ENCODE measurements at places on chromosomes 13 and 19.

- no peak for DNase-seq
Observed at GRCh38 chr13:41408121-41408520, 49.2 kb upstream of the RGCC start.

DNA sequence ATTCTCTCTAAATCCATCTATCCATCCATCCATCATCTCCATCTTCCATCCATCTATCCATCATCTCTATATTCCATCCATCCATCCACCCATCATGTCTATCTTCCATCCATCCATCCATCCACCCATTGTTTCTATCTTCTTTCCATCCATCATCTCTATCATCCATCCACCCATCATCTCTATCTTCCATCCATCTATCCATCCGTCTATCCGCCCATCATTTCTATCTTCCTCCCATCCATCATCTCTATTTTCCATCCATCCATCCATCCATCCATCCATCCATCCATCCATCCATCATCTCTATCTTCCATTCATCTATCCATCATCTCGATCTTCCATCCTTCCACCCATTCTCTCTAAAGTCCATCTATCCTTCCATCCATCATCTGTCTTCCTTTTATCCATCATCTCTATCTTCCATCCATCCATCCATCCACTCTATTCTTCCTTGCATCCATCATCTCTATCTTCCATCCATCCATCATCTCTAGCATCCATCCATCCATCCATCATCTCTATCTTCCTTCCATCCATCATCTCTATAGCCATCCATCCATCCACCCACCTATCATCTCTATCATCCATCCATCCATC lies 34.7 kb downstream of the NWD1 start:
- no peak for DNase-seq

DNA sequence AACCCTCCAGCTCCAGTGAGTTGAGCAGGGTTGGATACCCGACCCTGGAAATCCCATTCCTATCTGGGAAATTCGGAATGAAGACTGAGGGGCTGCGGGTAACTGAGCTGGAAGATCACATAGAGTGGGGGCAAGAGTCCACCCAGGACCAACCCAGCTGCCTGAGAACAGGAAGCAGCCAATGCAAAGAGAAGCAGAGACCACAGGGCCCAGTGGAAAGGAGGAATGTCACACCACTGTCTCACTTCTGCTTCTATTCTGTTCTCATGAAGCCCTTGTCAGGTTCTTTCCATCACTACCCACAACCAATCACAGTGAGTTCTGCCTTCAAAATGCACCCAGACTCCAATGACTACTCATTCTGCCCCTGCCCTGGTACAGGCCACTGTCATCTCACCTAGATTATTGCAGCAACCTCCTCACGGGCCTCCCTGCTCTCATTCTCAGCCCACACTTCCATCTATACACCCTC lies 15.3 kb downstream of the DYRK1B start:
- DNase-seq, result no peak

DNA sequence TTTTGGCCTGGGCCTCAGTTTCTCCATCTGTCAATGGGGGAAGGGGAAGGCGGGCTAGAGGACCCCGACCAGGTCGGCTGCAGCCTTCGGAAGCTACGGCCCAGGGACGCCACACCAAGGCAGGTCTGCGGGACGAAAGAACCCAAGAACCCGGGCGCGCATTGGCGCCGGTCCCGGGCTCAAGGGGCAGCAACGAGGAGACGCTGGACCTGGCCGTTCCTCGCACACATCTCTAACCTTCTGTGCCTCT lies 739 bp upstream of the ILF3 start:
- no peak for DNase-seq

- peak; percentile 63 for DNase-seq
Observed at GRCh38 chr19:30870876-30871275, 478.4 kb downstream of the TSHZ3 start.

DNA sequence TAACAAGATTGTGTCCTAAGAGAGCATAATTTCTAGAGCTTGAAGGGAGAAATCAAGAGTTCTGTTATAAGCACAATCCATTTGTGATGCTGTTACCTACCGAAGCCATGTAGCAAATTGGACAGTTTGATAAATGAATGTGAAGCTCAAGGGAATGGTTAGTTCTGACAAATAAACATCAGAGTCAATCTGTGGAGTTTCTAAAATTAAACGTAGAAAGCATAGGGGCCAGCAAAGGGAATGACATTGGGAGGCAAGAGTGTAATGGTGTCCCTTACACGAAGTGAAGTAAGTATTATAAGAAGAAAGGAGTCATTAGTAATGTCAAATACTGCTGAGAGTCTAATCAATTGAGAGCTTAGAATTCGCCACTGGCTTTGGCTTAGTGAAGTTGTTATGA lies 200.2 kb upstream of the SLITRK1 start:
- no peak for DNase-seq

DNA sequence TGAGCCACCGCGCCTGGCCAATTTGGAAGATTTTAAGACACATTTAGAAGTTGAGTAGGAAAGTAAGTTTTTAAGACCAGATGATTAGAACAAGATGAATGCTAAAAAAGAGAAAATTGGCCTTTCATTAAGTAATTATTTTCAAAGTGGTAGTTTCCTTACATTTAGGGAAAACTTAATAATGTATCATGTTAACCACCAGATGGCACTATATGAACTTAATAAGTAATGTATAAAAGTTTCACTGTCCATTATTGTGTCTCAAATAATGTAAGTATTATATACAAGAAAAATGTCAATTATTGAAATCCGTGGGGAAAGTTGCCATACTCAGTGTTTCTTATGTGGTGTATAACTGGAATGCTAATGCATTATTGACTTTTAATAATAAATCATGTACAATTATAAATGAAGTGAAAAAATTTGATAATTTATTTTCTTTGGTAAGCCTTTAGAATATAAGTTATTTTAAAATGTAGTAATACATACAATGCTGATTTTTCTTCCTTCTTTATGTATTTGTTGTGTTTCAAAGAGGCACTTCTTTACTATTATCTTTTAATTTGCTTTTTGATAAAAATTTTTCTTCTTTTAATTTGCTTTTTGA lies 29.2 kb downstream of the COG6 start:
- no peak for DNase-seq

DNA sequence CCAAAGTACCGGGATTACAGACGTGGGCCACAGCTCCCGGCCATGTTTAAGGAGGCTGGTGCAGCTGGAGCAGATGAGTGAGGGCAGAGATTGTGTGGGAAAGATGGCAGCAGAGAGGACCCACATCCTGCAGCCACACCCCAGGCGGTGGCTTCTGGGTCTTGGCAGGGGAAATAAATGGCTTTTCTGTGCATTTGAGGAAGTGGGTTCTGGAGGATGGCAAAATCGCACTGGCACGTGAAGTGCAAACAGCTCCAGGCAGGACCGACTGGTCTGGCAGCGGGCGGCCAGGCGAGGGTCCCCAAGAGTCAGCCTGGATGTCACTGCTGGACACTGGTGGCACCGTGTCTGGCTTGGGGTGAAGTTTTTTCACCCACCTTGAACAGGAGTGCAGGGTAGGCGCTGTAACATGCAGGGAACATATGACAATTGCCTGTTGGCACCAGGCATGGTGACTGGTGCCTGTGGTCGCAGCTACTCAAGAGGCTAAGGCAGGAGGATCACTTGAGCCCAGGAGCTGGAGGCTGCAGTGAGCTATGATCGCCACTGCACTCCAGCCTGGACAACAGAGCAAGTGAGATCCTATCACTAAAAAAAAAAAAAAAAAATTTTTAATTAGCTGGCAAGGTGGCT lies 8.4 kb downstream of the B3GNT3 start:
- DNase-seq, result no peak

- no peak for DNase-seq
Observed at GRCh38 chr13:48804821-48805601, 151.3 kb downstream of the CYSLTR2 start.

GRCh38 chr13:100933841-100934240 lies 259.2 kb upstream of the TMTC4 start:
- DNase-seq, result no peak

GRCh38 chr13:74082741-74083160 lies 51.5 kb downstream of the KLF12 start:
- no peak for DNase-seq

DNA sequence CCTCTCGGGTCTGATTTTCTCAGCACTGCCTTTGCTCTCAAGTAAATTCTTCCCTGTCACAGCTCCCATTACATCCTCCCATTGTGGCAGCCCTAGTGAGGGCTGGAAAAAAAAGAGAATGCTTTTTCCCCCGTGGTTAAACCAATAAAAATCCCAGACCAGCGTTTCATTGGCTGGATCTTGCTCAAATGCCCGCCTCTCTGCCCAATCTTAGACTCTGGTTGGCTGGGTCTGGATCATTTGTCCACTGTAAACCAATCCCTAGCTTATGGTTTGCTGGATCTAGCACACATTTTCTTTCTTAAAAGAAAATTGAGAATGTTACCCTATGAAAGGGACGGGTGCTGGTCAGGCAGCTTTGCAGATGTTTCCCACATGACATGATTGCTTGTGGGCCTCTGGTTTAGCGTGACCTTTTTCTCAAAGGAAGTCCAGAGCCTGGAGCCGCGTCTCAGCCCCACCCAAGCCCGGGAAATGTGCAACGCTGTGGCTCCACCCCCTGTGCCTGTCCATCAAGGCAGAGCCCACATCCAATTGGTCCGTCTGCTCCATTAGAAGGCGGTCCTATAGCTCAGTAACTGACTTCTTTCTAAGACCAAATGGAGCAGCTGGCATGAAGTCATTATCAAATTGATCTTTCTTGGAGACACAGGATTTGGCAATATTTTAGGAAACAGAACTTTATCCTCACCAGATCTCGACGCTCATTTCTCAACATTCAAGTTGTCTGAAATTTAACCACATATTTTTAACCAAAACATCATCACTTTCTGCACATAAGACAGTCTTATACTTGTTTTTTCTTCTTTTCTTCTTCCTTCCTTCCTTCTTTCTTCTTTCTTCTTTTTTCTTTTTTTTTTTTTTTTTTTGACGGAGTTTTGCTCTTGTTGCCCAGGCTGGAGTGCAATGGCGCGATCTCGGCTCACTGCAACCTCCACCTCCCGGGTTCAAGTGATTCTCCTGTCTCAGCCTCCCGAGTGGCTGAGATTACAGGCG lies 2.6 kb upstream of the MCEMP1 start:
- DNase-seq, result peak; percentile 66

- DNase-seq, result no peak
Observed at GRCh38 chr13:112252804-112253590, 123.2 kb upstream of the SPACA7 start.

- DNase-seq, result no peak
Observed at GRCh38 chr19:10736916-10737551, 19.2 kb downstream of the DNM2 start.

DNA sequence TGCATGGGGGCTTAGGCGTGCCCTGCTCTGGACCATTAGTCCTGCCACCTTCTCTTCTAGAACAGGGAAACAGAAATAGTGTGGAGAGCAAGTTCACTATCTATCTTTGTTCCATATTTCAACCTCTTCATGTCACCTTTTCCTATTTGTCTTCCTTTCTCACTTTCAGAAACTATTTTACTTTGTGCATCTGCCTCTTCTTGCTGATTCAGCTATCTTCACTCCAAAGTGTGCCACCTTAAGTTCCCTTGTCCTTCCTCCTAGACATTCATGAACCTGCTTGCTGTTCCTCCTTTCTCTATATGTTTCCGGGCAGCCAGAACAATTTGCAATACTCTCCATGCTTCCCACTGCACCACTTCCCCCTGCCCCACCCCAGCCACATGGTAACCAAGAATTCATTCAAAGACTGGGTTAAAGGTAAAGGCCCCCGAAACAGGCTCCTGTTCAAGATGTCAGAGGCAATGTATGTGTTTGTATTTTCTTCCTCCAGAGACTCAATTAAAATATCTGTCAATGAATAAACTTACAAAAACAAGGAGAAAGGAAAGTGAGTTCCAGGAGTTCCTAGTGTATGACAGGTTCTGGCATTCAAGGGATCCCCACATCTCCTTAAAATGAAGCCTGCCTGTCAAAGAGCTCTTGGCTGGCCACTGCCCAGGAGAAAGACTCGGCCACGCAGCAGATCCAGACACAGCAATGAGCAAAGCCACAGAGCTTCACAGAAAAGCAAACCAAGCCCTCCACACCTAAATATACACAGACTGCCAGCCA lies 268.1 kb downstream of the DNAJC15 start:
- no peak for DNase-seq

GRCh38 chr13:97262058-97262457 lies 39.9 kb downstream of the MBNL2 start:
- no peak for DNase-seq

- DNase-seq, result no peak
Observed at GRCh38 chr13:89584058-89584620, 1763.3 kb upstream of the MIR17HG start.

DNA sequence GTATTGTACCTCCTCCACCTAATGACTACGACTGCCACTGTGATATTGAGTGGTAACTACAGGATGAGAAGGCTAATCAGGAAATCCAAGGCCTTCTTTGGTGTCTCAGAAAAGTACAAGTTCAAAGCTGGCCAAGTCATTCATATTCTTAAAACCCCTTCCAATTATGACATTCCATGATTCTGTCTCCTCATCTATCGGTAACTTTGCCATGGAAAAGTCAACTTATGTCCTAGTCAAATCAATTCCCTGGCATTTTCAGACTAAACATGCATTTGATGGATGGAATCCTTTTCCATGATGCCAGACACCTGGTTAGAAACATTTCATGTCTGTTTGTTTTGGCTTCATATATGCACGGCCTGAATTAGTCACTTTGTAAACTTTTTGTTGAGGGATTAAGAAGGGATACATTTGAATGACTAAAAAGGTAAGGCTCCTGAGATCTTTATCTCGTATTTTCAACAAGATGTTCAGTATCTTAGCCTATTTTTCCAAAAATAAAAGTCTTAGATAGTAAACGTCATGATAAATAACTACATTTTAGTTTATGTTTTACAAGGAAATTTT lies 186.5 kb downstream of the NHLRC3 start:
- no peak for DNase-seq

- DNase-seq, result no peak
Observed at GRCh38 chr19:47023448-47023794, 3.8 kb downstream of the NPAS1 start.

DNA sequence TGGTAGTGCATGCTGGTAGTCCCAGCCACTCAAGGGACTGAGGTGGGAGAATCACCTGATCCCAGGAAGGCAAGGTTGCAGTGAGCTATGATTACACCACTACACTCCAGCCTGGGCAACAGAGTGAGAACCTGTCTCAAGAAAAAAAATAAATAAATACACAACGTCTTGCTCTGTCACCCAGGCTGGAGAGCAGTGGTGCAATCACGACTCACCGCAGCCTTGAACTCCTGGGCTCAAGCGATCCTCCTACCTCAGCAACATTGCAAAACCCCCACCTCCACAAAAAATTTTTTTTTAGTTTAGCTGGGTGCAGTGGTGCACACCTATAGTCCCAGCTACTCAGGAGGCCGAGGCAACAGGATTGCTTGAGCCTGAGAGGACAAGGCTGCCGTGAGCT lies 8.8 kb downstream of the TPM4 start:
- DNase-seq, result no peak

- DNase-seq, result no peak
Observed at GRCh38 chr13:21929400-21929799, 258.5 kb downstream of the FGF9 start.

DNA sequence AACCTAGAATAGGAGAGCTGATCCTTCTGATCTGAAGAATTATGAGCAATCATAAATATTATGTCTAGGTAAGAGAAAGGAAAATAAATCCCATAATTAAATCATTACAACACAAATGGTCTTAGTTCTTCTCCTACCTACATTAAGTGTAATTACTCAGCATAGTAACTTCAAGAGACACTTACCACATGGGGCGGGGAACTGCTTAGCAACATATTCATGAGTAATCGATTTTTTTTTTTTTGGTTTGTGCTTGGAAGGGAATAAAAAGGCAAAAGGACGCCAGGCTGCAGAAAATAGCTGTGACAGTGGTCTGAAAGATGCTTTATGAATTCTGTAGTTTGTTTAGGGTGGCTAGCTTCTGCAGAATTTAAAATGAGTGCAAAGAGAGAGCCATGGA lies 103.3 kb upstream of the HTR2A start:
- DNase-seq, result no peak
